ENCODE measurements at places on chromosomes 16 and 17. TPM values are rescaled to one million over a fixed set of nuclear protein-coding genes. Genes with fewer than 3 reads are reported as not detected.

DNA sequence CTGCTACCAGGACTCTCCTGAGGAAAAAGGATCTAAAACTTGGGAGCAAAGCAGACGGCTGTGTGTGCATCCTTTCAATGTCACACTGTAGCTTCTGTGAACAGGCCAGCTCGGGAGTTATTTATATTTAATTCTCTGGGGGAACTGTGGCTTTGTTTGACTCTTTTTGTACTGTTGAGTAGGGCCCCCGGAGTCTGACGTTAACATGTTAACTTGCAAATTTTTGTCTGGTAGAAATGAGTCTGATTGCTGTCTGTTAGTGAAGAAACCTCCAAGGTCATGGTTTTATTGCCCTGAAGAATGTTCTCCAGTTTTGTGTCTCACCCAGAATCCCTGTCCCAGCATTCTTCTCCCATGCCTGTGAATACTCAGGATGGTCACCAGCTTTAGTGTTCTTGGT, 14.2 kb upstream of the KCNG4 start:
- DNase-seq: no peak
- no peak overlapping the region for H3K4me3 ChIP-seq
- H3K36me3 ChIP-seq: no peaks in the 10 kb centered on the region
- peaks cover 19% of the 10 kb centered on the region for H3K27me3 ChIP-seq

The AGRP gene
- total RNA-seq: not detected

- H3K4me3 ChIP-seq: no peak overlapping the region
- no peaks in the 10 kb centered on the region for H3K27me3 ChIP-seq
- peak; percentile 63 for DNase-seq
Measured at GRCh38 chr16:89534252-89534756, 26.1 kb downstream of the SPG7 start.

DNA sequence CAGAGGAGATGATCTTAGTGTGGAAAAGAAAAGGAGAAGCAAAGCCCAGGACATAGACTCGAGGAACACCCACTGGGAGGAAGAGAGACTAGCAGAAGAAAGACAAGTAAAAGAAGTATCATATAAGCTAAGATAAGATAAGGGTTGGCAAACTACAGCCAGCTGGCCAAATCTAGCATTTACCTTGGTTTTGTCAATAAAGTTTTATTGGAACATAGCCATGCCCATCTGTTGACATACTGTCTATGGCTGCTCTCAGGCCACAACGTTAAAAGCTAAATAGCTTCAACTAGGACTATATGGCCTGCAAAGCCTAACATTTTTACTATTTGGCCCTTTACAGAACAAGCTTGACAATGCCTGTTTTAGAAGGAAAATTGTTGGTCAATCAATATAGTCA, 166.4 kb upstream of the AXIN2 start:
- no peak for DNase-seq
- H3K4me1 ChIP-seq: peaks cover 7% of the 10 kb centered on the region
- H3K27me3 ChIP-seq: peaks cover 4% of the 10 kb centered on the region
- no peaks in the 10 kb centered on the region for H3K36me3 ChIP-seq
- no peak overlapping the region for H3K4me3 ChIP-seq
- H3K27ac ChIP-seq: no peak overlapping the region

The KRTAP4-6 gene
- total RNA-seq: not detected

The HLF gene
- 0.21 TPM for total RNA-seq

Measured in activated CD8-positive, alpha-beta T cell treated with anti-CD3 and anti-CD28 coated beads, Interleukin-2, amount 10 ng/mL, durations not matched to agents 7 days and 5 days (primary cell).